ENCODE measurements at places on chromosomes 7 and 10.
A peak's percentile ranks its signal among the peaks of the same experiment; 100 is the strongest.

DNA sequence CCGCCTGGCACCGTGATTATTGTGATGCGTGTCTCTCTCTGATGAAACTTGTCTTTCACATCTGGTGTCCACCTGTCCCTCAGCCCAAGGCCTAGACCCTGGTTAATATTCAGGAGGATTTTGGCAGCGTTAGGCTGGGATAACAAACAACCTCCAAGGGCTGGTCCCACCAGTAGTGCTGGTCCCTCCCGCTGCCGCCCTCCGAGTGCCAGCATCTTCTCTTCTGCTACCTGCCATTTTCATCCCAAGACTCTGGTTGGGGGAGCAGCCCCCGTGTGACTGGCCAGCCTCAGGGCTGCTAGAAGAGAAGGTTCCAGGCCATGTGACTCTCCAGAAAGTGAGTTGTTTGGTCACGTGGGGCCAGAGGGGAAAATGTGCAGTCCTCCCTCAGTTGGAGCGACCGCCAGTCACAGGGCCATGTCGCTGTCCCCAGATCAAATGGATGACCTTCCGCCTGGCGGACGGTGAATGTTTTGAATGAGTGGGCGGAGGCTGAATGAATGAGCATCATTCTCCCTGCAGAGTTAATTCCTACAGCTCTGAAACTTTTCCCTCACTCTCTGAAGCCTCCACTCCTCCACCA, 479.9 kb upstream of the FOXK1 start:
- no peak for DNase-seq

DNA sequence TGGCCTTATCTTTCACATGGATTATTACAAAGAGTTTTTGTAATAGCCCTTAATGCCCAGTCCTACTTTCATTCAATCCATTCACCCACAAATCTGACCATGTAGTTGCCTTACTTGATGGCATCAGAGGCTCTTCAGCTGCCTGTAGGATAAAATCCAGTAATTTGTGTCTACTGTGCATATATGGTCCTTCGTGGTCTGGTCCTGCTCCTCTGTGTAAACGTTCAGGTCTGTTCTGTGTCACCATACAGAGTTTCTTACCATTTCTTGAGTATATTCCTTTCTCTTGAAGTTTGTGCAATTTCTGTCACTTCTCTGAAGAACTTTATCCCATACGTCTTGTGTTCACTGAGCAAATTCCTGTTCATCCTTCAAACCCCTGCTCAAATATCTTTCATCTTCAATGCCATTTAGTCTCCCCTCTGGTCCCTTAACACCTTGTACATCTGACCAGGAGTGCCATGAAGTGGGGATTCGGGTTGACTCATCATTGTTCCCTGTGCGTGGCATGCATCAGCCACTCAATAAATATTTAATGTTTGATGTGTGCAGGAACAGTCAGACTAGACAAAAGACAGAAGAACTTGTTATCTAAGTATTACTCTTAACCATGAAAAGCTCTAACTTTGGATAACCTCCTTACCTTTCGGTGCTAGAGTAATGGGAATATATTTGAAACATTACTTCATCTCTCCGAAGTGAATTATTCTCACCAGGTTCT, 98.6 kb upstream of the RPA3 start:
- no peak for DNase-seq

DNA sequence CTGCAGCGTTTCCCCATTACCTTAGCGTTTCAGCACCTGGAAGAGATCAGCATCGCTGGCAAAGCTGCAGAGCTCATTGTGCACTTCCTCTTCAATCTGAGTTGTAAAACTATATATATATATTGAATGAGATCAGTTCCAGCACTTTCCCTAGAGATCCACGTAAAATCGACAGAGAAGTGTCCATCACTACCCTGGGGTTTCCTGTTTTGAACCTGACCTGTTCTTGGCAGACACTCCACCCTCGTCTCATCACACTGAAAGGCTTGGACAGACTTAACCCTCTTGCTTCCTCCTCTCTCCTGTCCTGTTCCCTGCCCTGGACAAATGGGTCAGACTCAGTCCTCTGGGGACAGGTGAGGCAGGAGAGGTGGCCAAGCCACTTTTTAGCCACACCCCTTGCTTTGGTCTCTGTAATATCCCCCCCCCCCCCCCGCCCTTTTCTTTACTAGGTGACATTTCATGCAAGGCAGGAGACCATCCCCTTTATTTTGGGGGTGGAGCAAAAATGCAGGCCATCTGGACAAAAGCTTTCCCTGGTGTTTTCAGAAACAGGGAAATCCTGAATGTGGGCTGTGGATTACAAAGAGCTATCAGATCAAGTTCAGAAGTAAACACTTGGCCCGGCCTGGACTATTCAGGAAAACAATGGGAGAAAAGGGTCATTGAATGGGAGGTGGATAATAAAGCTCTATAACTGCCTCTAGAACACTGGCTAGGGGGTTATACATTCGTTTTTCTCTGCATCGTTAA, 83.7 kb upstream of the KDM7A start:
- DNase-seq, result no peak

GRCh38 chr7:55170335-55171069, 151.7 kb downstream of the EGFR start:
- no peak for DNase-seq

DNA sequence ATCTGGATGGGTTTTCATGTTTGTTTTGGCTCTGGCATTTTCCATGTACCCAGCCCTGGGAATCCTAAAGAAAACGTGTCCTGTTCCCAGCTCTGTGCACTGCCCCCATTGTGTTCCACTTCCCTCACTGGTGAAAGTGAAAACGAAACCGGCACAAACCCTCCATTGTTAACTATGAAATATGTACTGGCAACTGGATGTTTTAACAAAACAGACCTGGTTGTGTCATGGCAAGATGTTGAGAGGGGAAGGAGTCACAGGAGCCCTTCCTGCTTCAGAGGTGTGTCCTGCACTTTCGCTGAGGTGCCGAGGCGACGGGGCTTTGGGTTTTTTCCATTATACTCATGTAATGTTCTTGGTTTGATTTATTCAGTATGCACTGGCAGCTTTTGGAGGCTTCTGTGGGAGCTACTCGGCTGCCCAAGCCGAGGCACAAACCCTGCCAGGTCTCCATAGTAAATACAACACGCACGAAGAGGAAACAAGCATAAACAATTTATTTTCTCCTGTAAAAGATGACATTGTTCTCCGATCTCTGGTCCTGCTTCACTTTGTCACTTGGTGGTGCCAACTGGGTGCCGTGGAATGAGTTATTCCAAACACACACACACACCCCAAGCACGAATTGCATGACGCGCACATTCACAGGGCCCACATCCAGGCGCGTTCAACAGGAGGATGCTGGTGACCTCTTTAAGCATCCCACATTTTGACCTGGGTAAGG, 118.2 kb downstream of the CDK6 start:
- peak; percentile 39 for DNase-seq

- DNase-seq, result no peak
Measured at GRCh38 chr10:84241185-84241790, at the start of gene LRIT1. Gene LRIT1 (minus strand): TSS chr10:84241546. CDS start chr10:84241439, 107 bp downstream.

DNA sequence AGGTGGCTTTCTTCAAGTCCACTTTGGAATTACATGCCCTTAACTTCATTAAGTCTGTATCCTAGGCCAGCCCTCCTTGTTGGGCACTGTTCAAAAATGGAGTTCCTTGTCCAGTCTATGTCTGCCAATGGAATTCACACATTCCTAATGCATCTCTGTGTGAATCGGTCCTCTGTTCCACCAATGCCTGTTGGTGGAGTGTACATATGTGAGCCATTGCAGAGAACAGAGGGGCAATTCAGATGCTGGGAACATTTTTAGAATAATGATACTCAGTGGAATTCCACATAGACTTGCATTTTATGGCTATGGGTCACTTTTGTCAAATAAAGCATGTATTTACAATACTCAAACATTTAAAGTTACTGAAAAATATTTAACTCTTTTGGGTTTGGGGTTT, 108.3 kb downstream of the COL28A1 start:
- no peak for DNase-seq

DNA sequence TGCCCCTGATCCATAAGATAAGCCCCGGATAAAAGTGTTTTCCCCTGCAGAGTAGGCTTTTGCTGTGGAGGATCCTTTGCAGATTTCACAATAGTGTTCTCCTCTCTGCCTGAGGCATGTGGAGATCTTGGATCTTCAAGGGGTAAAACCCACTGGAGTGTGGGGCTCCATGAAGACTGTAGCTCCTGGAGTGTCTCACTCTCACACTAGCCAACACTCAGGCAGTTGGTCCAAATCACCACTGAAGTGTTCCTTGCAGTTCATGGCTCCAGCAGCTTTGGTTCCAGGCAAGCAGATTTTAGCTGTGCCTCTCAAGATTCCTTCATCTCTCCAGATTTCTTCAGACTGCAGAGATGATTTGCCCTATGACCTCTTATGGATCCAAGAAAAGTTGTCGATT, 665.3 kb downstream of the TNS3 start:
- no peak for DNase-seq

DNA sequence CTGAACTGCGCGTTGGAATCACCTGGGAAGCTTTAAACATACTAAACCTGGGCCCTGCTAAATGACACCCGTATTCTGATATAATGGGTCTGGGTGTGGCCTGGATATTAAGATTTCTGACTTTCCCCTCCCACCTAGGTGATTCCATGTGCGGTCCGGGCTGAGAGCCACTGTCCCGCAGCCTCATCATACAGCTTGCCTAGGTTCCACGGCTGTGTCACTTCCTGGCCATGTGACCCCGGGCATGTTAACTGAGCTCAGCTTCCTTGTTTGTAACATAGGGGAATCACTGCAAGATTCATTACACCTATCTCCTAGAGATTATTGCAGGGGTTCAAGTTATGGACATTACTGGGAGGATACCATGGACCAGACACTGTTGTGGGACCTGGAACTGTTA, 472.7 kb upstream of the GALNT17 start:
- DNase-seq, result no peak

GRCh38 chr7:38881947-38882684, 26.9 kb downstream of the VPS41 start:
- no peak for DNase-seq

DNA sequence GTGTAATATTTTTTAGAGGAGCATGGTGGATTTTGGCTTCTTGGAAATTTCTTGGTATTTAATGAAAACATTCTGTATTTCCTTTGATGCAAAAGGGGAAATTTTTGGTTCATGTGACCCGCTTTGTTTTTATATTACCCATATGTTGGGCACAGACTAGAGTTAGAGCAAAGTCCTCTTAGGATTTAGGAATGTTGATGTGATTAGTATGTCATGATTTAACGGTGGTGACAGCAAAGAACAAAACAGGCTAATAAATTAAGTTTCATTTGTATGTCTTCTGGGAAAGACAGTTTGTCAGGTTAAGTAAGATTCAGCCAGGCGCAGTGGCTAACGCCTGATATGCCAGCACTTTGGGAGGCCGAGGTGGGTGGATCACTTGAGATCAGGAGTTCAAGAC, 304.6 kb downstream of the REEP3 start:
- DNase-seq, result no peak

DNA sequence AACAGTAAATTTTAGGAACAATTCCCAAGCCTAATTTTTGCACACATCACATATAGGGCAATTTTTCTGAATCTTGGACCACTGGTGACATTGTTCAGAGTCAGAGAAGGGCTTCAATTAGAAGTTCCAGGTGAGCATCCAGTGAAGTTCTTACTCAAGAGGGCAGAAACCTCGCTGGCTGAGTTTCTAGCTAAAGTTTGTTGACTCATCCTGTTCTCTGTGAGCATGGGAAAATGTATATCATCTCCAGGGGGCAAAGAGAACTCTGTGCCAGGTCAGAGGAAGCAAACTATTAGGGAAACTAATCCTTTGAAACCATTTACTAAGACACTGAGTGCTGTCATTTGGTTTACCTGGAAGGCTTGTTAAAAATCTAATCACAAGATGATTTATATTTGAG, 695.6 kb upstream of the IGFBP3 start:
- no peak for DNase-seq

GRCh38 chr7:77697535-77697831, 1.2 kb downstream of the RSBN1L start:
- DNase-seq, result peak; percentile 60

DNA sequence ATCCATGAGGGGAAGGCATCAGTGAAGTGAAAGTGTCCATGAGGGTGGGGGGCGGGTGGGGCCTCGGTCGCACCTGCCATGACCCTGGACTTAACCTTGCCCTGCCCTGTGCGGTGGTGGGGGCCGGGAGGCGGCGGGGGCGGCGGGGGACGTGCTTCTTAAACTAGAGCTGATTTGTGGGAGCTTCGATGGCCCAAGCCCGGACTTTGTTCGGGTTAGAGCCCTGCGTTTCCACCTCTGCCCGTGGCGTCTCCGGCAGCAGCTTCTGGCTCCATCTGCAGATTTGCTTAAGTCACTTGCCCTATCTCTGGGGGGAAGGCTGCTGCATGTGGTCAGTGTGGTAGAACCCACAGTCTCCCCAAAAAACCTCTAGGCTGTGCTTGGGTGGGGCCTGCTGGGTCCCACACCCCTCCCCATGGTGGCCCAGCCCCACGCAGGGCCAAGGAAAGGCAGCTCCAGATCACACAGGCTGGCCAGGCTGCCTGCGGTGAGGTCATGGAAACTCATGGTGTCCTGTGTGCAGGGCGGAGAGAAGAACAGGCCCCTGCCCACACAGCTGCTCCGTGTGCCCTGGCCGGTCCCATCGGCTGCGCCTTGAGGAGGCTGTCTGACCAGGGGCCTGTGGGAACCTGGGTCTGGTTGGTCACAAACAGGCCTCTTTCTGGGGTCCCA, 93.2 kb downstream of the INPP5A start:
- DNase-seq, result no peak

DNA sequence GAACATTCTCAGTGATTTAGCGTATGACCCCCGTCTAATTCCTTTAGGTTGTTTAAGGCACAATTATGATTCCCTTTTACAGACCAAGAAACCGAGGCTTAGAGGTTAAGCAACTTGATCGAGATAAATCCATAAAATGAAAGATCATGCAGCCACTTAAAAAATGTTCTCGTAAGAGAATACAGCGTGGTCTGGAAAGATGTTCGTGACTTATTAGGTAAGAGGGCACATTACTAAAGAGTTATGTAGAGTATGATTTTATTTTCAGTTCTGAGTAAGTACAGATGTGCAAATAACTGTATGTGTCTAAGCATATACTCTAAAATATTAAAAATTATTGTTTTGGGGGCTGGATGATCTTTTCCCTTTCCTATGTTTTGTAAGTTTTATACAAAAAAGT, 575.1 kb downstream of the PARD3 start:
- no peak for DNase-seq

DNA sequence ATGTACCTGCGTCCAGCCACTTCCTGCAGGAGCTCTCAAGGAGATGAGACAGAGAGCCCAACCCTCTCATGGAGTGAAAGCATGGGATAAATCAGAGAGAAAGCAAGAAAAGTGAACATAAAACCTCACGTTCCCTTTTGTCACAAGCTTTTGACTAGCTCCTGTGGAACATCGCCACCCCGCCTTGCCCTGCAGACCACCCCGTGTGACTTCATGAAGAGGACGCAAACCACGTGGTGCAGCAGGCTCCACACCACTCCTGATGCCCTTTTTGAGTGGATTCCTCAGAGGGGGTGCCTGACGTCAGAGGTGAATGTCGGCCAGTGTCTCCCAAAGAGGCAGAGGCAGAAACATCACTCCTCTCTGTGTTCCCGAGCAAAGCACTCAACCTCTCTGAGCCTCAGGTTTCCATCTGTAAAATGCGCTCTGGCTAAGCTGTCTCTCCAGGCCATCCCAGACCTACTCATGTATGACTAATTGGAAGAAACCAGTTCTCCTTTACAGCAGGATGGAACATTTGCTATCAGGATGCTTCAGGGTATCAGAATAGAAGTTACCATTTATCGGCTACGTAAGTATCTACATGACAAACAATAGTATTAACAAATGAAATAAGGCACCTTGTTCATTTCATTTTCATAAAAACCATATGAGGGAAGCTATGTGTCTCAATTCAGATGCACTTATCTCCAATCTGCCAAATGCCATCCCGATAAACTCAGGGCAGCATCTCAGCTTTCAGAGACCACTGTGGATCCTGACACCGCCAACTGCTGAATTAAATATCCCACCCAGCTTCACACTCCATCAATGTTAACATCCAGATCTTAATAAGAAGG, 5.3 kb downstream of the ZNF488 start:
- no peak for DNase-seq

Measured in GM03348 (cell line).